ENCODE measurements at places on chromosomes 7 and 10. TPM values are rescaled to one million over a fixed set of nuclear protein-coding genes. Genes with fewer than 3 reads are reported as not detected.

DNA sequence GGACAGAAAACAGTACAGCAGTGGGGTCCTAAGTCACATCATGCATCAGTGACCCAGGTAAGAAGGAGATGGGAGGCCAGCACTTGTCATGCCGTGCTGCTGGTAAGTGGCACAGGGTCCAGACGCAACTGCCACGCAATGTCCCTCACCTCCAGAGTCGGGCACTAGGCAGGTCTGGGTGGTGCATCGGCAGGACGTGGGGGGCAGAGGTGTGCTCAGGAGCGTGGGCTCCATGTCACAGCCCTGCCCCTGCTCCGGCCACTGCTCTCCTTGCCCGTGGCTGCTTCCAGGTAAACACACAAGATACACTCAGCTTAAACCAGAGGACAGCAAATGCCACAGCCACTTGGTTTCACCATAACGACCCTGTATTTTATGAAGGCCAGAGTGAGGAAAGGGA lies 47.3 kb downstream of the COBL start:
- no peak for DNase-seq
- H3K27me3 ChIP-seq: no peaks in the 10 kb centered on the region
- no peak overlapping the region for H3K27ac ChIP-seq
- no peak overlapping the region for H3K4me3 ChIP-seq
- H3K36me3 ChIP-seq: no peaks in the 10 kb centered on the region

DNA sequence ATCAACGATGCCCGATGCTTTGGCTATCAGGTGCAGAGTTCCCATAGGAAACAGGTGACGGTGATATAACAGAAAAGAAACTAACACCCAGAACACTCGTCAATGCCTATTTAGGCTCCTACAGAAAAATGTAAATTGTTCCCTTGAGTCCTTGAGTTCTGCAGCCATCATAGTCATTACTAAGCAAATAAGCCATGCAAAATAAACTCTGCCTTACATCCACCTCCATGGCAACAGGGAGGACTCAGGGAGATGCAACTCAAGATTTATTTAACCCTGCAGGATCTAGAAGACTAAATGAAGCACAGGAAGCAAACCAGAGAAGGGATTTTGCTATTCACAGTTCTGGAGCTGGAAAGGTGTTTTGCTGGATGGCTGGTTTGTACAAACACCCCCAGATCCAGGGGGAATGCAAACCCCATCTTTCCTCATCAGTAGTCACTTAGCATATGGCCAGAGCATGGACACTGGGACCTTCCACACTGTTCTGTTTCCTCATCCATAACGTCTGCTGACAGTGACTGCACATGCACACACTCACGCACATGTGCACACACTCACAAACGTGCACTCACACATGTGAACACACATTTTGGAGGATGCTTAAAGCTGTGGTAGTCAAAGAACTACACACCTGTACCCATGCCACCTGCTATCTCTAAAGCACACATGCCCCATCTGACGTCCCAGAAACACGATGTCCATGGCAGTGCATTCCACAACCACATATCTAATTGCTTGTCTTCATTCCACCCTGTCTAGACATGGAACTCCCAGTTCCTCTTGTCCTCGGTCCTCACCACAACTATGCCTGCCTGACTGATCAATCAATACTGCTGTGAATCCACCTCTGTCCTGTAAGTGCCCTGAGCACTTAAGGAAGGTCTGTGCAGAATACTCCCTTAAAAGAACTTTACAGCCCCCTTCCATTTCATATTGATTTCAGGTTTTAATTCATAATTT lies 178.2 kb downstream of the COBL start:
- no peaks in the 10 kb centered on the region for H3K36me3 ChIP-seq
- H3K27me3 ChIP-seq: no peaks in the 10 kb centered on the region
- H3K27ac ChIP-seq: no peak overlapping the region
- no peak overlapping the region for H3K4me3 ChIP-seq
- DNase-seq: no peak

Gene ESYT2
- 66.2 TPM for total RNA-seq

Gene IRF5
- total RNA-seq: 10.0 TPM

GRCh38 chr10:29542723-29543122 lies 92.0 kb downstream of the SVIL start:
- no peaks in the 10 kb centered on the region for H3K27me3 ChIP-seq
- H3K4me1 ChIP-seq: no peaks in the 10 kb centered on the region
- no peak for DNase-seq
- H3K36me3 ChIP-seq: peaks cover 2% of the 10 kb centered on the region
- no peak overlapping the region for H3K4me3 ChIP-seq
